ENCODE measurements at places on chromosomes 4 and X.

DNA sequence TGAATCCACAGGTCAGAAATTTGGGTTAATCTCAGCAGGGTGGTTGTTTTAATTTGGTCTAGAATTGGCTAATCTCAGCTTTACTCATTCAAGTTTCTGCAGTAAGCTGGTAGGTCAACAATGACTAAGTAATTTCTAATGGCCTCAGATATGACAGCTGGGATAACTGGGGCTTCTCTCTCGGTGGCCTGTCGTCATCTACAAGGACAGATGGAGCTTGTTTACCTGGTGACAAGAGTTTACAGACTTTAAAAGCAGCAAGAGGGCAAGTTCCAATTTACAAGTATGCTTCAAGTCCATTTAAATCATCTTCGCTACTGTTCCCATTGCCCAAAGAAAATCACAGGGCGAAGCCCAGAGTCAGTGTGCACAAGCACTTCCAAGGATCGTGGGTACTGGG is 453.9 kb downstream of the PDHA2 start:
- no peak for DNase-seq

GRCh38 chr4:181890911-181891310 is 352.3 kb upstream of the TENM3 start:
- DNase-seq, result no peak

- no peak for DNase-seq
These were observed 329.4 kb upstream of the PCDH18 start for GRCh38 chr4:137861682-137862081.

GRCh38 chr4:26326791-26327190 is 6.0 kb downstream of the RBPJ start:
- DNase-seq, result no peak

GRCh38 chr4:123495530-123495929 is 98.9 kb downstream of the SPRY1 start:
- DNase-seq, result no peak

DNA sequence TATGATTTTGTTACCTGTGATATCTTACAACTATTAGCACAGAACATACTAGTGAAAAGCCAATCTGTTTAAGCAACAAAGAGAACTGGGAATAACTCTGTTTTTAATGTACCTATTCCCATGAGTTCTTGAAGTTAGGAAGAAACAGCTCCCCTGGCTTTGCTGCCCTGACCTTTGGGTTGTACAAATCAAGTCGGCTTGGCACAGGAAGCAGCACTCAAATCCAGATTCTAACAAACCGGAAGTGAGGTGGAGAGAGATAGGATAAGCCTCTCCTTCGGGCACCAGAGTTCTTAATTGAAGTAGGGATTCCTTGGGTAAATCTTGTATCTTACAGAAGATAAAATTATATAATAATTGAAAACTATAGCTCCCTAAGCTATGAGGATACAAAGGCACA is 144.8 kb upstream of the CPEB2 start:
- no peak for DNase-seq

DNA sequence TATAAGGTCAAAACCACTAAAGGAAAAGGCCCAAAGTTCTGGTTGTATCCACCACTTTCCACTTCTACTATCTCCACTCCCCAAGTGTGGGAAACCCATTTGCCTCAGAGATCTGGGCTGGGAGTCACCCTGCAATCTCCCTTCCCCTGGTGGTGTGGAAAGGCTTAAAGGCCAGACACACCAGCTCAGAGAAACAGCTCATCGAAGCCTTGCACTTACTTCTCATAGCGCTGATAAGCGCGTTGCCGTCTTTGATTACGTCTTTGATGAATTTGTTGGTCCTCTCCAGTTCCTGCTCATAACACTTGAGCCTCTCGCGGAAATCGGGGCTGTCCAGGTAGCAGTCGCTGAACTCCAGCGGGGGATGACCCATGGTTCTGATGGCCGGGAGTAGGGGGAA is 647 bp downstream of the OPHN1 start:
- DNase-seq, result no peak

DNA sequence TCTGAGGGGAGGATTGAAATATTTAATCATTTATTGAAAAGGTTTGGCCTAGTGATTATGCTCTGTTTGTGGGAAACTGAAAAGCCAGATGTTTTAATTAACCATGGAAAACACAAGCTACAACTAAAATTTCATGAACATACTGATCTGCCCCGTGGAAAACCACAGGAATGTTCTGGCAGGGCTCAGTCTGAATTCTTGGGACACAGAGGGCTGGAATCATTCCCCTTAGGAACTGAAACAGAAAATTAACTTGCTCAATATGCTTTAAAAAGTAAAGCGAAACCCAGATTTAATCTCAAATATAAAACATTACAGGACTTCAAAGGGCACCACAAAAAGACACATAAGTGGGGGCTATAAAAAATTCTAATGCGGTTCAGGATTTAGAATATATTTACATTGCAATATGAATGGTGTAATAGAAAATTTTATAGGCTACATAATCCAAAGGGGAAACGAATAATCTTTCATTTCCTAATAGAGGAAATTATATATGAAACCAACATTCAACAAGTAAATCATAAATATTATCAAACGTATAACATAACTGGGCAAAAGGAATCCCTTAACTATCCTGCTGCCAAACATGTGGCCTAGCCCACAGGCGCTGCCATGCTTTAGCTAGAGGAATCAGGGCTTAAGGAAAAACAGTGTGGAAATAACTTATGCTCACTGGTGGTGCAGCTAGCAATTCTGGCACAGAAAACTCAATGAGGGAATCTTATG is 70.9 kb downstream of the APBB2 start:
- DNase-seq, result no peak

- no peak for DNase-seq
These were observed 170.4 kb upstream of the TET2 start for GRCh38 chr4:104976262-104976661.

DNA sequence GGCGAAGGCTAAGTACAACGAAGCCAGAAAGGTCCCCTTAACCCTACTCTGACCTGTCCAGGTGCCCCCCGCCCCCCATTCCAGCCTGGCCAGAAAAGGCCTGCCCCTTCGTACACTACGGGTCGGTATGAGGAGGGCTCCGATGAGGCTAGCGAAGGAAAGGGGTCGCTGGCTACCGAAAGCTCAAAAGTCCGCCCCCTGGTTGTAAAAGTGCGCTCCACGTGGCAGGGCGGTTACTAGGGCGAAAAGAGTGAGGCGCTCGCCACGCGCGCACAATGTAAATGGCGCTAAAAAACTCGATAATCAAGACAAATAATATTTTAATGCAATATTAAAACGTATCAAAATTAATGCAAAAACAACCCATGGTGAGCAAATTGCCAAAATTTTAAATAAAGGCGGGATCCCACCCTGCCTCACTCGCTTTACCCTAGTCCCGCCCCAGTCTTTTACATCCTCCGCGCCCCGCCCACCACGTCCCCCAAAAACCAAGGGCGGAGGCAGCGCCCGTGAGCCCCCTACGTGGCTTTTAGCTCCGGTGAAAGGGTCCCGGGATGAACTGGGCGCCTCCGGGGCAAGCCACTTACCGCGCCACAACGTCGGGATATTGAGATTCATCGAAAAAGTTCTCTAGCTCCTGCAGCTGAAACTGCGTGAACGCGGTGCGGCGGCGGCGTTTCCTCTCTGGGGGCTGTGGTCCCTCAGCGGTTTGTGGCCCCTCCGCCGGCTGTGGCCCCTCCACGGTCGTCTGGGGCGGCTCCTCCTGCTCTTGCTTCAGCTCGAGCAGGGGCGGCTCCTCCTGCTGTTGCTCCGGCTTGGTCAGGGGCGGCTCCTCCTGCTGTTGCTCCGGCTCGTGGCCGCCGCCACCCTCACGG is 929 bp downstream of the ESX1 start:
- DNase-seq, result no peak

DNA sequence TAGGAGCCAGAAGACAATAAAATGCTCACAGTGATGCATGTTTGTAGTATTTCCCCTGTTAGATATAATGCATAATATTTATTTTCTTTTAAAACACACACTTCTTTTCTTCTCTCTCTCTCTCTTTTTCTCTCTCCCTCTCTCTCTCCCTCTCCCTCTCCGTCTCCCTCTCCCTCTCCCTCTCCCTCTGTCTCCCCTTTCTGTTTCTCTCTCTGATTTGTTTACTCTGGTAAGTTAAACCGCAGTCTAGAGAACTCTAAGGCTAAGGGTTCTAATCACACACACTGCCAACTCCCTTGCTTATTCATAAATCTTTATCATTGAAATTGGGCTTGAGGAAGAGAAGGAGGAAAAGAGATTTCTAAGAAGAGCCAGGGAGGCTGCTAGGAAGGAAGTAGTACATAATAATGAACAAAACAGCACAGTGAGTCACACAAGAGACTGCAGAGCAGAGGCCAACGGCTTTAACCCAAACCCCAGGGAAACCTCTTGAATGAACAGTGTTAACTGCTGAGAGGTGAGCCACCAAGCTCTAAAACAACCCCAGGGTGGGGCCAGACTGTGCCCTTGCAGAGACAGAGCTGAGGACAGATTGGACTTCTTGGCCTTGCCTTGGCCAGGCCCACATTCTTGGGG is 9.1 kb upstream of the PHOX2B start:
- DNase-seq, result no peak

GRCh38 chrX:40933132-40933705 is 152.0 kb upstream of the USP9X start:
- DNase-seq, result no peak

DNA sequence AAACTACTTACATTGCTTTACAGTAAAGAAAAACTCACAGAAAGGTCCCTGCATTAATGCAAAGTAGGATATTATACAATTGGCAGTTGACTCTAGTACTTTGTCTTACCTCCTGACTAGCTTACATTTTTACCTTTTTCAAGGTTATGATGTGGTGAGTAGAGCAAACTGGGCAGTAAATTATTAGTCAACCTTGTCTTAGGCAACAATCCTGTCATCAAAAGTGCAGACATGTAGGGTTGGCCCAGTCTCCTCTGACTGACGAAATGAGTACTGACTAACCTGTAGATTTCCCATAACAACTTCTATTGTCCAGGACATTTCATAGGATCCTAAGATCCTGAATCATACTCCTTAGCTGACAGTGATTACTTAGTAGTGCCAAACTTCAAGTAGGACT is 142.0 kb upstream of the NUDT6 start:
- no peak for DNase-seq

- DNase-seq, result no peak
These were observed 882.6 kb upstream of the GRIA3 start for GRCh38 chrX:122301491-122301890.

- no peak for DNase-seq
These were observed 651.9 kb upstream of the PCDH7 start for GRCh38 chr4:30068234-30068633.

GRCh38 chr4:101238706-101239105 is 108.6 kb downstream of the PPP3CA start:
- DNase-seq, result no peak

- DNase-seq, result no peak
These were observed 30.9 kb downstream of the RNF212 start for GRCh38 chr4:1082215-1083182.

DNA sequence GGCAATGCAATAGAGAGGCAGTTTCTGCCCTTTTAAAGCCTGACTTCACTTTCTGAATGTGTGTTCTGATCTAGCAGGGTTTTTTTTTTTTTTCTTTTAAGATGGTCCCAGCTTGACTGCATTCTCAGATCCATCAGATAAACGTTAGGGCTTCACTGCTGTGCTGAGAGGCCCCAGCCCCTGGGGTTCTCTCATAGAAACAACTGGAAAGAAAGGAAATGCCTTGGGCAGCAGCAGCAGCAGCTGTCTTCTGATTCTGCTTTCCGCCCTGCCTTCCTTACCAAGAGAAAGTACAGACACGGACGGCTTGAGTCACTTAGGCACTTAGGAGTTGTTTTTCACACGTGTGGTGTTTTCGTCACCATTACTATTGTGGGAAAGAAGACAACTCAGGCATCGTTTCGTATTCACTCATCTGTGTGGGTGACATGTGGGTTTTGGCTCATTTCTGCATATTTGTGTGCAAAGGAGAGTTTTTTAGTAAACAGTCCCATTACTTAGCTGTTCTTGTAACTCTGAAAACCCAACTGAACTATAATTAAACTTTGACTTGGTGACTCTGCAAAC is 172.0 kb downstream of the PTTG2 start:
- DNase-seq, result no peak

- no peak for DNase-seq
These were observed 552.6 kb downstream of the PPARGC1A start for GRCh38 chr4:23337292-23337691.

DNA sequence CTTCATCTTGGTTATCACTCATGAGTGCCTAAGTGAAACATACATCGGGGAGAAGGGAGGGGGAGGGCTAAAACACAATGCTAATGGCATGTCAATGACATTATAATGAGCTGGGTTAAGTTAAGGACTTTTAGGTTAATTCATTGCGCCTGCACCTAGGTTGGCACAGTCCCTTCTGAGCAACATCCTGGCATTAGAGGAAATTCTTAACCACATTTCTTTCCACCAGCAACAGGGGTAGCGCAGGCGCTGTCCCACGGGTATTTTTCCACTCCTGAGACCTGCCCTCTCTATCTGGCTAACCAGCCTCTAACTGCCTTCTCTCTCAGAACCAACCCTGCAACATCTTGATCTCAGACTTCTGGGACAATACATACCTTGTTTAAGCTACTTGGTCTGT is 39.0 kb upstream of the PROM1 start:
- no peak for DNase-seq

DNA sequence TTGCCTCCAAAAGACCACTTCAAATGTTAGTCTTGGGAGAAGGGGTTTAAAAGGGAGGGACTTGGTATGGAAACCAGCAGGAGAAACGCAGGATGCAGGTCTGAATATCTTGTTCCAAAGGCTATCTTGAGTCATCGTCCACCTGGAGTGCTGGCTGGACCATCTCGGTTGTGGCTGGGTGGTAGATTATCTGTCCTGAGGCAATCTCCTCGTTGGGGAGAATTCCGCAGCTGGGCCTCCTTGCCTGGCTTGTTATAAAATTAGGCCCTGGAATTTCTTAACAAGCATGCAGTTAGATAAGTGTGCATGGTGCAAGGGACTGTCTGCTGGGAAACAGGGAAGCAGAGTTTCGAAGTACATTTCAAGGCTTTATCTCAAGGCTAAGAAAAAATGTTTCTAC is 2045.7 kb upstream of the TENM3 start:
- DNase-seq, result no peak

- no peak for DNase-seq
These were observed 639.5 kb upstream of the AADAT start for GRCh38 chr4:170729236-170729635.

- DNase-seq, result no peak
These were observed 1.4 kb upstream of the LGI2 start for GRCh38 chr4:25032126-25032525.

GRCh38 chr4:79023799-79024770 is 84.8 kb upstream of the PAQR3 start:
- DNase-seq, result no peak

GRCh38 chr4:23269566-23269965 is 576.8 kb downstream of the GBA3 start:
- no peak for DNase-seq

DNA sequence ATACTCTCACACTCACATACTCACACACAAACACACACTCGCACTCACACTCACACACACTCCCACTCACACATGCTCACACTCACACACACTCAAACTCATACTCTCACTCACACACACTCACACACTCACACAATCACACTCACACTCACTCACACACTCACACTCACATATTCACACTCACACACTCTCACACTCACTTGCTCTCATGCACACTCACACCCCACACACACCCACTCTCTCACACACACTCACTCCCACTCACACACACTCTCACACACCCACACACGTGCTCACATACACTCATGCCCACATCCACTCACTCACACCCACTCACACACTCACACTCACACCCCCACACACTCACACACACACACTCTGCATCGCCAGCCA is 4.9 kb upstream of the ATP2B3 start:
- DNase-seq, result no peak

Measured in T-helper 2 cell (primary cell).